ENCODE measurements at places on chromosomes 7 and 10.

GRCh38 chr10:60454336-60454735 lies 64.7 kb upstream of the ANK3 start:
- DNase-seq = no peak

DNA sequence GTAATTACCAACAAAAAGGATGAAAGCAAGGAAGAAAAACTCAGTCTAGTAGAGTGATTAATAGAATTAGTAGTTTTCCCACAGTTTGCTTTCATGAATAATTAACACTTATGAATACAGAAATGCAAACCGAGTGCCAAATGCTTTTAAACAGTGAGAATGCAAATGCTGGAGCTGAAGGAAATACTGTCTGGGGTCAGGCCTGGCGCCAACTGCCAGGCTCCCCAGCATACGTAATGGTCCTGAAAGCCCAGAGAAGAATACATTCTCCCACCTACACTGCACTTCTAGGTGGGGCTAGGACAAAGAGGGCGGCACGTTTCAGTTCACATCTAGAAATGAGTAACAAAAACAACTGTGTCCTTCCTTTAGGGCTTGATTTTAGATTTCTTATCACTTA lies 30.0 kb downstream of the GLUD1 start:
- DNase-seq = no peak

- no peak for DNase-seq
These were observed 191.8 kb upstream of the CDCA7L start for GRCh38 chr7:22137466-22137865.

GRCh38 chr10:7411671-7412128 lies 866 bp upstream of the SFMBT2 start:
- no peak for DNase-seq

DNA sequence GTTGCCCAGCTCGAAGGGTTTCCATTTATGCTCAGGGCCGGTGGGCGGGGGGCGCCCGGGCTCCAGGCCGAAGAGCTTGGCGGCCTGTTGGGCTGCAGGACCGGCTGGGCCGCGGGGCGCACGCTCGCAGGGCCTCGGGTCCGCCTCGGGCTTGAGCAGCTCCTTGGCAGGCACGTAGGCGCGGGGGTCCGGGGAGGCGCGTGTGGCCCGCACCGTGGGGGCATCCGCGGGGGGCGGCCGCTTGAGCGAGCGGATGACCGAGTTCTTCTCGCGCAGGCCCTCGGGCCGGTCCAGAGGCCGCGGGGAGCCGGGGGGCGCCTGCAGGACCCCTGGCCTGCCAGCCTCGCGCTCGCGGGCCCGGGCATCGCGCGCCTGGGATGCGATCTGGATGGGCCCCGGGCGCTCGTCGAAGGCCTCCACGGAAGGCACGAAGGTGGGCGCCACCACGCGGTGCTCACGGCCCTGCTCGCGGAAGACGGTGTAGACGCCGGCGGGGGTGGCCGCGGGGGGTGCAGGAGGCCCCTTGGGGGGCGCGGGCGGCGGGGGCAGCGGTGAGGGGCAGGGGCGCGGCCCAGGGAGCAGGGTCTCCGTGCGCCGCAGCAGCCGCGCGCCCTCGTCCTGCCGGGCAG lies 35.2 kb downstream of the TNRC18 start:
- no peak for DNase-seq

GRCh38 chr10:93220296-93221170 lies 146.8 kb downstream of the CYP26A1 start:
- DNase-seq = no peak

All from HAP-1 (cell line).